ENCODE measurements at places on chromosomes 16 and 17.

- DNase-seq, result no peak
These were observed 236.7 kb upstream of the TOX3 start for GRCh38 chr16:52783616-52784015.

DNA sequence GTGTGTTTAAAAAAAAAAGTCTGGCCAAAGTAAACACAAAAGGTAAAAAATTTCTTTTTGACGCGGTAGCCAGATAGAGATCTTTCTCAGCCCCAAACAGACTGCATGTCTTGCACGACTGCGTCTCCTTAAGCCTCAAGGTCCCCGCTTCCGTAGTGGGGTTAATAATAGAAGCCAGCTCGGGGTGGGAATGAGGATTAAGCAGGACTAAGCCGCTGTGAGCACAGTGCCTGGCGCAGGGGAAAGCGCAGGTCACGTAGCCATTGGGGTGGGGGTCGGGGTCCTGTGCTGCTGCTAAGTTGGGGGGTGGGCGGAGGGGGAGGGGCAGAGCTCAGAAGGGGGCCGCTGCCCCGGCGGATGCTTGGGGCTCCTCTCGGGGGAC lies 521 bp downstream of the GGA2 start:
- no peak for DNase-seq

DNA sequence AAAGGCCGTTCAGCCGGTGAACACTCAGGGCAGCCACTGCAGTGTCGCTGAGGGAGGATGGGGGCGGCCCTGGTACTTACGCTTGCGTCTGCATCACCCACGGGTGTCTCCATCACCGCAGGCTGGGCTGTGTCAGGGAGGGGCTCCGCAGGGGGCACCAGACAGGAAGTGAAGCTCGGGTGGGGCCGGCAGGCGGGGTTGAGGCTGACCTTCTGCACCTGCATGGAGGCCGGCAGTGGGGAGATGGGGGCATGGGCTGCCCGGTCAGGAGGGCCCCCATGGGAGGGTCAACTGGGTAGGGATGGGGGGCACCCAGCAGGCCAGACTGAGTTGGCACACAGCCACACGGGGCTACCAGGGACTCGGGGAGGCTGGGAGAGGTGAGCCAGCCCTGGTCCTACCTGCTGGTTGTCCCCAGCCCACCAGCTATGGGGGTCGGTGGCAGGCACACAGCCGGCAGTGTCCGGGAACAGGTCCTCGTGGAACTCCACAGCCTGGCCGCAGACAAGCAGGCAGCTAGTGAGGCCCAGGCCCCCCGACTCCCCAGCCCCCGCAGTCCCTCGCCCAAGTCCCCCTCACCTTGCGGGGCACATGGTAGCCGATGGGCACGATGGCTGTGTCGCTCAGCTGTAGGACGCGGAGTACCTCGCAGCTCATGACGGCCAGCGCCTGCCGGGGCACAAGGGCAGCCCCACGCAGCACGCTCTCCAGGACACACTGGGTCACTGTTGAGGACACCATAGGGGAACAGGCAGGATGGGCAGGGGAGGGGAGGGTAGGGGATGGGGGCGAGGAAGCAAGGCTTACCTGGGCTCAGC lies 7.2 kb upstream of the VASN start:
- no peak for DNase-seq

DNA sequence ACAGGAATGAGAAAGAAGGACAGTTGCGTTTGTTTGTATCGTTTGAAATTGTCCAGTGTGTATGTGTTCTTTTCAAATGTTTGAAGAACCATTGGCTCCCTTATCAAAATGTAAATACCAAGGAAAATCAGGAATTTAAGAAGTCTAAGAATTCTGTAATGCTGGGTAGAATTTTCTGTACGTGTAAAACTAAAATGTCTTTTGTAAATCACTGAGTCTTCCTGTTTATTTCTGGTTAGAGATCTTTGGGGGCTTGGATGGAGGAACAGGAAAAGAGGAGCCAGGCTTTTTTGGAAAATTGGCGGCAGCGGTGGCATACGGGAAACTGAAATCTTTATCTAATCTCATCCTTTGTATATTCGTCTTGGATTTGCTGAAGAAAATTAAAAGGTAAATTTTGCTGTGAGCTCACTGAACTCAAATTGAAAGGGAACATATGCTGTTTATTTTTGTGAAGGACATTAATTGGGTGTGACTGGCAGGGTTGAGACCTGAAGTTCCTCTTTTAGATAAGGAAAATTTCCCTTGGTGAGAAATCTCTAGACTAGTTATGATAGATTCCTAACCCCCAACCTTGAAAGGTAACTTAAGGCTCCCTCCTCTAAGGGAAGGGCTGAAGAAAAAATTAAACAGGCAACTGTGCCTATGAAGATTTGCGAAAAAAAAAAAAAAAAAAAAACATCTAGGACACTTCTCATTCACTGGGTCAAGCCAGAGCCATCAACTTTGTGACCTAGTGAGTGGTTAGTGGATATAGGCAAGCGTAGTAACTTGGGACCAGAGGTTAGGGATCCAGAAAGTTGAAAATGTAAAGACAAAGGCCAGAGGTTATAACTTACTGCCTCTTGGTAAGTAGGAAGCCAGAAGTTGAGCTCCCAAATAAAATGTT lies 10.8 kb downstream of the TAT start:
- DNase-seq, result no peak

DNA sequence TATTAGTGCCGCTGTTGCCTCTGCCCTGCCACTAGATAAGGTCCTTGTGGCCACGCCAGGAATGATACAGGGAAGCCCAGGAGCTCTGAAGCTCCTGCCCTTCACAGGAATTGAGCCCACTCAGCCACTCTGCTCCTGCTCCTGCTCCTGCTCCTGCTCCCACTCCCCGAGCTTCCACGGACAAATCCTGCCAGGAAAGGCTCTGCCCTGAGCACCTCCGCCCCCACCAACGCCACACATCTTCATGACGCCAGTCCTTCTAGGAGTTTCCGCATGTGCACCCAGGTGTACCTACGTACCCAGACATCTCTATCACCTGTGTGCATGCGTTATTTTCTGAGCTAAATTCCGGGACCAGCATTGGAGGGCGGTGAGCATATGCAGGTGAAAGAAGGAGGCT lies 369.1 kb downstream of the C16orf95 start:
- no peak for DNase-seq

All from CD4-positive, alpha-beta T cell treated with Interleukin-6 at 100 ng/mL for 8 hours (primary cell).